NCI-H1092 (cell line): ENCODE measurements at places on chromosomes 4 and X.

- peak; percentile 28 for DNase-seq
Observed at GRCh38 chrX:18983666-18984380, at the start of gene PHKA2. TSS of gene PHKA2 (minus strand) at chrX:18984114. CDS start at chrX:18983932, 182 bp downstream.

DNA sequence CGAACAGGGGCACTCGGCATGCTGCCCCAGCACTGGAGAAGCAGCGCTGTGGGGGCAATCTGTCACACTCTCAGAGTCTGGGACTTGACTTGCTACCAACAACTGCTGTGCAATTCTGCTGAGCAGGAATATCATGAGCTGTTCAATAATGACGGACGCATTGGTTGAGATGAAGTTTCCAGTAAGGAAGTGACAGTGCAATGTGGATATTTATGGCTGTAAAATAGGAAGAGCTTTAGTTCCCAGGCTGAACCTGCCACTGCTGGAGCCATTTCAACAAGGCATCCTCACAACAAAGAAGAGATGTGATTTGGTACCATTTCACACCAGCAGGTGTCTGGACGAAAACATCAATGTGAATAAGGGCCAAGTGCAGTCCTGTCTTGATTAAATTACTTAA is 24.2 kb downstream of the CHST7 start:
- no peak for DNase-seq

DNA sequence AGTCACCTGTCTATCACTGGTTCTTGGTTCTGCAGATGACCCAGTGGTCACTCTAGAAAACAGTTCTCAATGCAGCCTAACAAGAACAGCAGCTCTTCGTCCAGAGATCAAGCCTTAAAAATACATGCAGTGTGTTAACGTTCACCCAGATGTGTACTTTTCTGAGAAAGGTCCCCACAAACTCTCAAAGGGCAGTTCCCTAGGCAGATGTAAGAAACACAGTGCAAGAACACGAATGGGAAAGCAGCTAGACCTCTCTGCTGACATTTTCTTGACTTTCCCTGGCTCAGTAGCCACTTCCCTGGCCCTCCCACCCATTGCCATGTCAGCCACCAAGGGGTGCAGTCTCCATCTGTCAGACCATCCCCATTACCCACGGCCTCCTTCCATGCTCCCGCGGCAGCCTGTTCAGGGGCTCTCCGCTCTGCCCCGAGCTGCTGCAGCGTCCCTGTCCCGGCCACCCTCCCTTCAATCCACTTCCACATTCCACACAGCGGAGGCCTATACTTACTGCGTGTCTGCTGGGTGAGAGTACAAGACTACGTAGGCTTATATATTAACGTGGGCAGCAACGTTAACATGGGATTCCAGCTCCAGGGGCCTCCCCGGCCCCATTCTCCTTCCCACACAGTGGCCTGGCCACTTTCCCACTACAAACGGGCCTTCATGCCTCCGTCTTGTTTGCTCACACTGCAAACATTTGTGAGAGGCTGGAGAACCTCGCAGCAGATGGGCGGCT is 34.3 kb downstream of the IRF2 start:
- no peak for DNase-seq

DNA sequence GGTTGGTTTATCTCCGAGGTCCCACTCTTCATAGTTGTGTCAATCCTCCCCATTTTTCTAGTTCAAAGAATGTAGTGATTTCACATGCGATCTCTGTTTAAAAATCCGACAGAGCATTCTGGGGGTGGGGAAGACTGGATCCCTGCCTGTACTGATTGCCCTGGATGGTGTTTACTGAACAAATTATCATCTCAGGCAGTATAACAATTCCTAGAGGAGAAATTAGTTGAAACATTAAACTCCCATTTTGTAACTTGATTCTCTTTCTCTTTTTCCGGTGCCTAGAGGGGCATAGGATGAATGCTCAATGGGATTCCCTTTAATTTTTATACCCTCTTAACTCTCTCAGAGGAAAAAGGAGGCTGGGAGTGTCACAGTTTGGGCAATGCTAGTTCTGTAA is 10.0 kb upstream of the CWH43 start:
- no peak for DNase-seq

GRCh38 chr4:158203436-158203835 is 6.8 kb upstream of the TMEM144 start:
- no peak for DNase-seq

DNA sequence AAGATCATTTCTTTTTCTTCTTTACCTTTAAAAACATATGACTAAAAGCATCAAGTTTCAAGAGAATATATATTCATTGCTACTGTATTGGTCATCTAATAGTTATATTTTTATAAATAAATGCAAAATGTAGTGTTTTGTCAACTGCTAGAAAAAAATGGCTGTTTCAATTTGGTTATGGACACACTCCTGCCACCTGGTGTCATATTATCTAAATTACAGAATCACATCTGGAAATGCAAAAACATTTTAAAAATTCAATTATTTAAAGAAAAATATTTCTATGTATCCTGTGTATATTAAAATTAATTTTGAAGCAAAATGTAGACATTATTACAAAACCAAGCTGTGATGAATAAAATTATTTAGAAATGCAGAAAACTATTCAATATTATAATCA is 329.4 kb upstream of the PCDH18 start:
- DNase-seq, result no peak

DNA sequence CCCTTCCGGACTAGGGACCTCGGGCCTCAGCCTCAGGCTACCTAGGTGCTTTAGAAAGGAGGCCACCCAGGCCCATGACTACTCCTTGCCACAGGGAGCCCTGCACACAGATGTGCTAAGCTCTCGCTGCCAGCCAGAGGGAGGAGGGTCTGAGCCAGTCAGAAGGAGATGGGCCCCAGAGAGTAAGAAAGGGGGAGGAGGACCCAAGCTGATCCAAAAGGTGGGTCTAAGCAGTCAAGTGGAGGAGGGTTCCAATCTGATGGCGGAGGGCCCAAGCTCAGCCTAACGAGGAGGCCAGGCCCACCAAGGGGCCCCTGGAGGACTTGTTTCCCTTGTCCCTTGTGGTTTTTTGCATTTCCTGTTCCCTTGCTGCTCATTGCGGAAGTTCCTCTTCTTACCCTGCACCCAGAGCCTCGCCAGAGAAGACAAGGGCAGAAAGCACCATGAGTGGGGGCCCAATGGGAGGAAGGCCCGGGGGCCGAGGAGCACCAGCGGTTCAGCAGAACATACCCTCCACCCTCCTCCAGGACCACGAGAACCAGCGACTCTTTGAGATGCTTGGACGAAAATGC is at the start of gene WAS:
TSS of gene WAS (plus strand) at position 389 of the 572 bp plus-strand sequence. CDS start at position 444, 55 bp downstream.
- DNase-seq, result no peak

GRCh38 chrX:137707348-137707747 is 141.4 kb downstream of the ZIC3 start:
- DNase-seq, result no peak

DNA sequence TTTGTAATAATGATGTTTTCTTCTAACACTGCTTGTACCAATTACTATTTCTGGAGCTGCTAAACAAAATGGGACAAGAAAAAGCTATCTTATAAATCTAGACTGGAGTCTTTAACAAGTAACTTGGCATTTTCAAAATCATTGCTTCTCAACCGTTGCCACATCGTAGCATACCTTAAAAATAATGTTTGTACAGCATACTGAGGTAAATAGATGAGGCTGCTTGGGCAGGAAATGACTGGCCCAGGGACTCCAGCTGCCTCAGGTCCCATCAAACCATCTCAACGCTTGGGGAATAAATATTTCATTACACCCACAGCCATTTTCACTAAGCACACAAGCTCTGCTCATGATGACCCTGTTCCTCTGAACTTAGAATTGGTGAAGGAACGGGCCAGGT is 115.1 kb downstream of the SPANXA1 start:
- DNase-seq, result no peak

DNA sequence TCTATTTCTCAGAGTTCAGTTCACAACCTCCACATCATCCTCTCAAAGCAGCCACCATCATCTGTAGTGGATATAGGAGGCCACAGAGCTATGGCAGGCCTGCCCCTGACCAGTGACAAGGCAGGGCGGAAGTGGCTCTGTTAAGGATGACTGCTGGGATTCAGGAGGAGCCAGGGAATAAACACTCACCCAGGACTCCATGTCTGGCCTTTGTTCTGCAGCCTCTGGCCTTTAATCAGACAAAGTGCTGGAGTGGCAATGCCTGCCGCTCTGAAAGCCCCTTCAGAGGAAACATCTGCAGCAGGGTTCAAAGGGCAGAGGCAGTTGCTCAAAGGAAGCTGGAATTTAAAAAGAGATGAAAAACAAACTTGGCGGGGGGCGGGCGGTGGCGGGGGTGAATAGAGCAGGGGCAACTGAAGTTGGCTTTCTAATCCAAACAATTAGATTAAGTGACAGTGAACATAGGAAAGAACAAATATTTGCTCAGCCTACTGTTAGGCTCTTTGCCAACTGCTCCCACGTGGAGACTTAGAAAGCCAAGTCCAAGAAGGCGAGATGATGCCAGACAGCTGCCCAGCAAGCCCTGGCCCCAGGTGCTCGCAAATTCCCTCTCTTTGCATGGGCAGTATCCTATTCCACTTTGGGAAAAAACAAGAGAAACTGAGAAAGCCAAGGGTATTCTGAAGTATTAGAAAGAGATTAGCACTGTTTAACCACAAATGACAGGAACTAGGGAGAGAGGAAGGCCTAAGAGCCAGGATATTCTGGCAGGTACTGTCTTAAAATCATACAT is 5.5 kb downstream of the MPP1 start:
- DNase-seq, result peak; percentile 94

DNA sequence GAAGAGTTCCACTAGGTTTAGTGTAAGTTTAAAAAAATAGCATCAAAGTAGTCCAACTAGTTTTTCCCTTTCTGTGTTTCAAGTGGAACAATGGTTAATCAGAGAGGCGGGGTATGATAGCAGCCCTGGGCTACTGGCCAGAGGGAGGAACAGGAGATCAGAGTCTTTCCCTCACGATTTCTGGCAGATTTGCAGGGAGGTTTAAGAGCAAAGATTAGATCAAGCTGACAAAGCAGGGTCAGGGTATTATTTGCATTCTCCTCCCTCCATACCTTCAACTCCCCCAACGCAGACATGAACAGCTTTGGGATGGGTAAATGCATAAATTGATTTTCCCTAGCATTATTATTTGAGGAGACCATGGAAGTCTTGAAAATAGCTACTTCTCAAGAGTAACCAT is 277.6 kb upstream of the DIAPH2 start:
- DNase-seq, result no peak

- no peak for DNase-seq
Observed at GRCh38 chrX:52424656-52425055, 55.8 kb downstream of the XAGE2 start.

DNA sequence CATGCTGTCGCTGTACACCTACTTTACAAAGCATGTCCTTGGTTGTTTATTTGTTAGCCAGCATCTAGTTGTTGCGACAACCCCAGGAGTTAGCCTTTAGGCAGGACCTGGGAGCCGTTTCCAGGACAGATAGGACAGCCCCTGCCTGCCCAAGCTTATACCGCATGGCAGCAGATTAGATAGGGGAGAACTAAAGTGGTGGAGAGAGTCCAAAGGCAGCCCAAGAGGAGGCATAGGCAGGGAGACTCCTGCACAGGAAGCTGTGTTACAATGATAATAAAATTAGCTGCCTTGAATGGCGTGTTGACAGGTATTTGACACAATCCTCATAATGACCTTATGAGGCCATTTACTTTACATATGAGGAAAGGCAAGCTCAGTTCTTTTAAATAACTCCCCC is 13.0 kb downstream of the NSDHL start:
- DNase-seq, result no peak

DNA sequence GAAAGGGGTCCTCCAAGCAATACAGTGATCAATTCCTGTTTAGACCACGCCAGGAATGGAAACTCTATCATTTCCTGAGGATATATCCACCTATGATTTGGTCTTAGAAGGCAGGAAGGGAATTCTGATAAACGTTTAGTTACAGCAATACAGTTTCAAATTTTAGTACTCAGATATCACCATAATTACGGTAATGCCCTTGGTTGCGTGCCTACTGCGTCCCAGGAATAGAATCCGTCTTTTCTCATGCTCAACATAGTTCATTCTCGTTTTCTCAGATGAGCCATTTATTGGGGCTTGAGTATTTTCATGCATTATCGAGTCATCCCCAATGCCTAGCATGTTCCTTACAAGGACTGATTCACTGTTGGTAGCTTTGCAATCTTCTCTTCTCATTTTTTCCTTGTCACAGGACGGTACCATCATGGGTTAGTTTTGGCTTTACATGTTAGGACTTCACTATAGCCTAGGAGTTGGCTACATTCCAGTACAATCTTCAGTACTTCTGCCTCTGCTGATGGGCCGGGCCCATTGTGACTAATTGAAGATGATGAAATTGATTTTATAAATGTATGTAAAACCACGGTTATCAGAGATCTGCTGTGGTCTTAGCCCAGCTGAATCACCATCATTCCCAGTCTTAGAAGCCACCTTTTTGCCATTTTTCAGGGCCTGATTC is 4.4 kb upstream of the PRKX start:
- no peak for DNase-seq

GRCh38 chr4:40573593-40574311 is 55.9 kb downstream of the RBM47 start:
- DNase-seq, result no peak

- no peak for DNase-seq
Observed at GRCh38 chr4:74083546-74083945, 15.4 kb downstream of the CXCL2 start.

DNA sequence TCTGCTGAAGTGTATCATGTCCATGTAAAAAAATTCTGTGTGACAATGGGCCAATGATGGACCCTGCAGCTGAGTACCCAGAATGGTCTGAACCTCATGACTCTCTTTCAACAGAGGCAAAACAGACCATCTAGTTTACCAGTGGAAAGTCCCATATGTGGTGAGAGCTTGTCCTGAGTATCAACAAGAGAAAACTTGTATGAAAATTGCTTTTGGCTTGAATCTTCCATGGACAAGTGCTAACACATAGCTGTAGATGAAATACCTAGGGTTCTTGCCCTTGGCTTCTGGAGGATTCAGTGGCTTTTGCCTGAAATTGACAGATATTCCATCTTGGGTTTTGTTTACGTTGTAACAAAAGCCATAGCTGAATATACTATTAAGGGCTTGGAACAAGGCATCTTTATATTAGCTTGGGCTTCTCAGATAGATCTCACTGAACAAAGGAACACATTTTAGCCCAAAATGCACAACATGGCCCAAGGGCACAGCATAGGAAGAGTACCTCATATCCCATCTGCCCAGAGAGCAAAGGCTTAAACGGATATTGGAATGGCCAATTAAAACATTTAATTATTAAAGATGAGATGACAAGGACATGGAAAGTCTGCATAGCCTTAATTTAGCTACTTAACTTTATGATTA is 128.5 kb upstream of the HPGD start:
- DNase-seq, result no peak

GRCh38 chr4:41339812-41340809 is 83.4 kb downstream of the UCHL1 start:
- DNase-seq, result peak; percentile 11

DNA sequence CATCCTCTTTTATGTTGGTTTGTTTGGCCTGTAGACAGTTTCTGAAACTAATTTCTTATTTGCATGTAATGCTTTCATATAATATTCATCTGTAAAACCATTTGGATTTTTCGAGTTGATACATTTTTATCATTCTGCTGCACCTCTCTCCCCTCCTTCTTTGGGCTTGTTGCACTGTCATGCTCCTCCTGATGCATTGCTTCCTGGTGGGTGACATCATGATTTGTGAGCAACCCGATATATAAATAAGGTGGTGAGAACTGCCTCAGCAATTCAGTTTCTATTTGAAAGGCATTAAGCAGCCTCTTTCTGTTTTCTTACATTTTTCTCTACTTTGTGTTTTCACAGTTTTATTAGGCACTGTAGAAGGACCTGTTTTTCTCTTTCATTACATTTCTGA is 515.7 kb downstream of the RPA4 start:
- no peak for DNase-seq
